ENCODE measurements at places on chromosomes 5 and 9. TPM values are rescaled to one million over a fixed set of nuclear protein-coding genes. Genes with fewer than 3 reads are reported as not detected.

OR1Q1 gene
- total RNA-seq, result not detected

ARHGEF39 gene
- 1.2 TPM for total RNA-seq

ARL10 gene
- 8.6 TPM for total RNA-seq

RASEF gene
- not detected for total RNA-seq

IFNA21 gene
- total RNA-seq, result not detected

FAM221B gene
- total RNA-seq, result not detected

ENTREP1 gene
- not detected for total RNA-seq

GRCh38 chr5:7878381-7878873, 9.5 kb downstream of the MTRR start:
- no peak for DNase-seq

DNA sequence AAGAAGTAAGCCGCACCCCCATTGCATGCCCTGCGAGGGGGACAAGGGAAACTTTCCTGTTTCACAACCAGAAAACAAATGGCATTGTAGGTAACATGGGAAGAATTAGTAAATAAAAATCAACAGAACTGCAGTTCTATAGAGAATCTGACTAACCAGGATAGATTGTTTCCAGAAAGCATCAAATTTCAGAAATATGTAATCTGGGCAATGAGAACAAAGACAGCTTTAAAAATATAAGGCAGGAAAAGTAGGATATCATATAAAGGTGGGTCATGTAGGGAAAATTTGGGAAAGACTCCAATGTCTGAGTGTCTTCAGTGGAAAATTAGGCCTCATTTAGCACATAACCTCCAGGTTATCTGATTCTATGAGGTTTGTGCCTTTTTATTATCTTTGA, 58.3 kb upstream of the RANBP6 start:
- DNase-seq, result no peak

DNA sequence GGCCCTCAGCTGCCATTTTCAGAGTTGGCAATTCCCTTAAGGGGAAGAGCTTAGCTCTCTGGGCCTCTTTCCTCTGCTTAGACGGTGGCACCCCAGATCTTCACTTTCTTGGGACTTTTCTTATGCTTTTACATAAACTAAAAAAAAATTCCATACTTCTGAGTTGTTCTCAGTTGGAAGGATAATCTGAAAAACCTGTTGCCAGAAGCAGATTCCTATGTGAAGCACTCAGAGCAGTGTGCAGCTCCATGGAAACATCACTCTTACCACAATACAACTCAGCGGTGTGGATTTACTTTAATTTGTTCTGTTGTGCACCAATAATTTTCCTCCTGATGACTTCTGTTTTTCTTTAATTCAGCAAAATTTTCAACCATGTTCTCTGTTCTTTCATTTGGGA, 44.1 kb upstream of the MROH2B start:
- DNase-seq, result no peak

DNA sequence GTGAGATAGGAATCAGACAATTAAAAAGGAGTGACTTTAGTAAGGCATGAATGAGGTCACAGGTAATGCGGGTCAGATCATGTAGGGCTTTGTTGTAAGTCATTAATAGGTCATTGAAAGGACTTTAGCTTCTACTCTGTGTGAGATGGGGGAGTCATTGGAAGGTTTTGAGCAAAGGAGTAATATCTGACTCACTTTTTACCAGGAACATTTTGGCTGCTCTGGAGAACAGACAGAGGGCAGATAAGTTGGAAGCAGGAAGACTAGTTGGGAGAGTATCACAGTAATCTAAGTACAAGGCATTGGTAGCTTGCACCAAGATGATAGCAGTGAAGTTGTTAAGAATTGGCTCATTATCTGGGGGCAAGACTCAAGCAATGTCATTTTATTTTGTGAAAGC, 37.4 kb downstream of the KIF2A start:
- DNase-seq, result no peak

DNA sequence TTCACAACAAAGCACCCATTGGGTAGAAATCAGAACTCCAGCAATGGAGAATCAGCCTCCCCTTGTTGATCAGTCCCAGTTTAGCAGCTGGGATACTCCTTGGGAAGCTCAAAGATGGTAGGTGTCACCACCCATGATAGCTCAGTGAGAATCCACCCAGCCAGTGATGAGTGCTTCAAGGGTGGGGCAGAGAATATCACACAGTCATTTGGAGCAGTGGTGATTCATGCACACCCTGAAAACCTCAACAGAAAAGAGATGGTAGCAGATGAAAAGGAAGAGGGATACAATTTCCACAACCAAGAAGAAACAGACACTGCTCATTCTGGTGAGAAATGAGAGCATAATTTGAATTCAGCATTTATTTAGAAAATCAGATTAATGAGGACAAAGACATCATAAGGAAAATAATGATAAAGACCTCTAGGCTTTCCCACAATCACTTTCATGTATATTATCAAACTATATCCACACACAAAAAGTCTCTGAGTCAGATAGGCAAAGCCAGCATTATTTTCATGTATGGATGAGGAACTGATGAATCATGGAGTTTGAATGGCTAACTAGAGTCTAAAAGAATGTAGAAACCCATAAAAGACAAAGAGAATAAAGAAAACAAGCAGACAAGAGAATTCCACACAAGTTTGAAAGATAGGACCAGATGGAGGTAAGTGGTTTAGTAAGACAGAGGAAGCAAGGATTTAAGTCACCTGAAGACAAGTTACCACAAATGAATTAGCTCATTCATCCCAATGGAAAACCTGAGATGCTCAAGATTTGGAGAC, 82.9 kb downstream of the FEM1C start:
- DNase-seq, result no peak

GRCh38 chr5:1336106-1336561, 8.8 kb downstream of the CLPTM1L start:
- DNase-seq, result no peak

DNA sequence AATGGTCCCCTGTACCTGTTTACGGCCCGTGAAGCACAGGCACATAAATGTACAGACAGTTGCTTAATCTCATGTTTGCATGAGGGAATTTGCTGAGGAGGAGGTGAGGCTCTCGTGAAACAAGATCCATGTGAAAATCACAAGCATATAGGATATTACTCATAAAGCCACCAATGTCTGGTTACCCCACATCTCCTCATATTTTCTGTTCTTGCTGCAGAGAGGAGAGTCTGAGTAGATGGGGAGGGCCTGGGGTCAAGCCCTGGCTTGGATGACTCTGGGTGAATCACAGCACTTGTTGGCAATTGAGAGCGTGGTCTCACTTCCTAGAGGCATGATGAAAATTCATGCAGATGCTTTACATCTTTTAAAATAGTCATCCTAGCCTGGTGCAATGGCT, 975 bp downstream of the AGXT2 start:
- DNase-seq, result no peak

DNA sequence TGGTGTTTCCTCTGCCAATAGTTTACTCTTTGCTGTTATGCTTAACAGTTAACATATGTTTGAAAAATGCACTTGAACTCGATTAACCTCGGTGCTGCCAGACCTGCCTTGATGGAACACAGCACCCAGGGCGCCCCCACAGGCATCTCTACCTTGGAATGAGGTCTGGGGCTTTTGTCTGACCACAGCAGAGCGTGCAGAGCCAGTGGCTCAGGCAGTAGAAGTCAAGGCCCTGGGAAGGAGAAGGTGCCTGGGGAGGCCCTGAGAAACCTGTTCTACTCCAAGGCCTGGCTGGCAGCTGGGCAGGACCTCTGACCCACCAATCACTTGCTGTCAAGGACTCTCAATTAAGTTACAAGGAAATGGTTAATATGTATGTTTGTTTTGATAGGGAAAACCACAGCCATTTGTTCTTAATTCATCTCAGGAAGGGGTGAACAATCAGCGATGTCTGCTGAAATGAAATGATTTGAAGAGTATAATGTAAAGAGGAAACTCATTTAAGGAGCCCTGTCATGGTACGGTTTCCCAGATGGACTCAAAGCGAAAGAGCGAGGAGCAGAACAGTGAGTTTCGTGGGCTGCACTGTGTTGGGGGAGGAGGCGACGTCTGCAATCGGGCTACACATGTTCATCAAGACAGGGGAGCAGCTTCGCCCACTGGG, 21.9 kb downstream of the MACROH2A1 start:
- no peak for DNase-seq

GRCh38 chr5:152364172-152364571, 40.9 kb downstream of the NMUR2 start:
- DNase-seq, result no peak

- no peak for DNase-seq
These were observed 12.5 kb upstream of the MAMDC2 start for GRCh38 chr9:70031141-70031545.

GRCh38 chr9:131810351-131811170, 70.7 kb upstream of the RAPGEF1 start:
- DNase-seq, result no peak
